ENCODE measurements at places on chromosomes 2 and 18.

DNA sequence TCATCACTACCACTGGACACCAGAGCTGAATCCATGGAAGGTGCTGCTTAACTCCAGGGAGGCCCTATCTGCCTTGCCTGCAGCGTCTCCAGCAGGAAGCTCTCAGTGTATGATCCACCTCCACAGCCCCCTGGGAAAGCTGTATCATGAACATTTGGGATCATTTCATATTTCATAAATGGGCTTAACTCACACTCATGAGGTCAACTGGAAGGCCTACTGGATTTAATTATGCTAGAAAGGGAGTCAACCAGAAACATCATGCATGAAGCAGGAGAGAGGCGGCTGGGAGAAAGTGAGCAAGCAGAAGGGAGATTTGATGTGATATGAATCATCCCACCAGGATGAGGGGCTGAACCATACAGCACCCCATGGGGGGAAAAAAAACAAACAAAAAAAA, 537.7 kb downstream of the TNS1 start:
- no peak for DNase-seq

GRCh38 chr2:18907508-18907907, 318.1 kb upstream of the NT5C1B start:
- no peak for DNase-seq

DNA sequence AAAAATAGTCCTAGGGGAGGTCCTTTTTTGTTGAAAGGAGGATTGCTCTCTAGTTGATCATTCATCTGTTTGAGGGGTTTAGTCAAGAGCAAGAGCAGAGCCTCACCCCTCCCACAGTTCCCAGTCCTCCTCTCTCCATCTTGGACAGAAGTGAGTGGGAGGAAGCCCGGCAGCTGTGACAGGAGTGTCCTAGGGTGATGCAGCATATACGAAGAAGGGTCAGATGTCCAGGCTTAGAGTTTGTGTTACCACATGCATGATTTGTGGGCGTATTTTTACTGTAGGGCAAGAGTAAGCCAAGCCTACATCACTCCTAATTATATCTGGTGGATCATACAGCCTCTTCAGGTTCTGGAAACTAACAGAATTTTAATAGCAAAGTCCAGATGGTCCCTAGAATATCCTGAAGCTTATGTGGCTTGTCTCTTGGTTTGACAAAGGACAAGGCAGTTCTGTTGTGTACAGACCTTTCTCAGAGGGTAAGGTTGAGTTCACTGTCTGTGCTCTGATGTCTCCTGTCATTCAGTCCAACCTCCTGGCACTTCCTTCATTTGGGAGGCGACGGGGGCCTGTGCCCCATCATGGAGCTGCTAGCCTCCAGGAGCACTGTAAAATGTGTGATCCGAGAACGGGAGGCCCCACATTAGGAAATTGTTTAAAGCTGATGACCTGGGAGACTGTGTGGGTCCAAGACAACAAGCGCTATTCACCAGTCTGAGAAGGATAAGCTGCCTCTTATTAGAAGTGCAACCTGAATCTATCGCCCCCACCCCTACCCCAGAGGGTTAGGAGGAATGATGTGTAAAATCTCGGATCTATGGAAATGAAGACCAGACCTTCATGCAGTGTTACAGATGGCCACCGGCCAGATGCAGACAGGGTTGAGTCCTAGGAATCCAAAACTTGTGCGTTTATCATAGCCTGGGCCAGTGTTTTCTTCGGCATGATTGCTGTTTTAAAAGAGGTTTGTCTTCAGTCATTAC, 6.9 kb downstream of the CEP68 start:
- no peak for DNase-seq

DNA sequence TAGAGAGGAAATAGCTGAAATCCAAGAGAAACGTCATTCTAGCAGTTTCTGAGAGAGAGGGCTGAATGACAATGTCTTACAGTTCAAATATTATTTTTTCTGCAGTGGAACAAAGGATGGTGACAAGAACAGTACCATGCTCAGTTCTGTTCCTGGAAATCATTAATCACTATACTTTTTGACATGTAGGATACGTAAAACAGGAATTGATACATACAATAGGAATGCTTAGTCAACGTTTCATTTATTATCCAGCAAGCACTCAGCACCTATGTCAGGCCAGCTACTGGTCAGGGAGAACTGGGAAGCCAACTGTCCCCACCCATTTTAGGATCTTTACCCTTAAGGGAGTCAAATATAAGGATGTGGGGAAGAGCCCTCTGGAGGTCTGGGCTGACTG, 114.7 kb downstream of the DHRS9 start:
- DNase-seq: no peak

DNA sequence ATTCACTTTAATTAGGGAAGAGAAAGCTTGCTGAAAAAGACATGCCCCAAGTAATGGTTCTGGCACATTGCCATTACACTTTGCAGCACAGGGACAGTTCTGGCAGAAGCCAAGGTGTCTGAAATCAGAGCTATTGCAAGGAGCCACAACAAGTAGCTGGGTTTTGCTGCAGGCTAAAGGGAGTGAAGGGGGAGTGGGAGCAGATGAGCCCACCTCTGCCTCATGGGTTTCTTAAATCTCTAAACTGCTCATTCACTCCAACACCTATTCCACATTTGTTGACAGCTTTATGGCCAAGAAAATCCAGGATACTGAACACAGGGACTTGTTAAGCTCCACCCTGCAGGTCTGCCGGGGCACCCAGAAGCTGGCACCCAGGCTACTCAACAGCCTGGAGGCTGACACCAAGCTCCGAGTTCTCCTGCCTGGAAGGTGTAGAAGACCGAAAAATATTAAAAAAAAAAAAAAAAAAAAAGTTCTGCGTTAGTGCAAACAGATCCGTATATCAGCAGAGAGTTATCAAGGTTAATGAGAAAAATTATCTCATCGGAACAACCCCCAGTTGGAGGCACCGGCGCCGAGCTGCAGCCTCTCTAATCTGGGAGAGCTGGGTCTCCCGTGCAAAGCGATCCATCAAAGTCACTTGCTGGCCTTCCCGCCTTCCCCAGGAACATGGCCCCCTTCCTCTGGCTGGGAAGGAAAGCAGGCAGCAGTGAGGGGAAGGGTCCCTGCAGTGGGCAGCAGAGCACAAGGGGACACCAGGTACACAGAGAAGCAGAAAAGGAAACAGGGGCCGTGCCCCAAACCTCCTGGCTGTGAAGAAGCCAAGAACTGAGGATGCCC, 123.7 kb downstream of the HNMT start:
- no peak for DNase-seq

- DNase-seq: no peak
Observed at GRCh38 chr2:178386986-178387597, 63.9 kb downstream of the PRKRA start.

DNA sequence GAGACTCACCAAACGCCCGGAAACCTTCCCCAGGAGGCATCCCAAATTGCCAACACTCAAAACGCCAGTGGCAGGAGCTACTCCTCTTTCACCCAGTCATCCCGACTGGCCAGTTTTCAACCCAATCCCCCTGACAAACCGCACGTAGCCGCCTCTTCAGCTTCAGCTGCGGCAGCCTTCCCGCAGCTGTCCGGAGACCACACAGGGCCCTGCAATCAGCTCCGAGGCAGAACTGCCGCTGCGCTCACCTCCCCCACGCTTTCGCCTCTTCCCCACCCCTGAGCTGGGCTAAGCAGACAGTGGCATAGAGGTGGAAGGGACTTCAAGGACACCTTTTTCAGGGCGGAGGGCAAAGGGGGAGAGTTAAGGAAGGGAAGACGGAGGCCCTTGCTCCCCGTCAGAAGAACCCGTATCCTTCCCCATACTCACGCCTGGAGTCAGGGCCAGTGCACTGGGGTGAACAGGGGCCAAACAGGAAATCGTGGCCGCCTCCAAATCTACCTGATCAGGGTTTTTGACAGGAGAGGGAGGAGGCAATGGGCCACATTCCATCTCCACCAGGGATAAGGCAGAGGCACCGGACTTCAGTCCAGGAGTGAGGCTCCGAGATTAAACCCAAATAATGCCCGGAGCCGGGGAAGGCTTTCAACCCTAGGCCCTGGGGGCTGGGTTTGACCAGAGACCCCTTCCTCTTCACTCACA, 16.9 kb downstream of the CYP26B1 start:
- no peak for DNase-seq

GRCh38 chr2:61928826-61929461, 23.5 kb downstream of the COMMD1 start:
- DNase-seq: no peak

DNA sequence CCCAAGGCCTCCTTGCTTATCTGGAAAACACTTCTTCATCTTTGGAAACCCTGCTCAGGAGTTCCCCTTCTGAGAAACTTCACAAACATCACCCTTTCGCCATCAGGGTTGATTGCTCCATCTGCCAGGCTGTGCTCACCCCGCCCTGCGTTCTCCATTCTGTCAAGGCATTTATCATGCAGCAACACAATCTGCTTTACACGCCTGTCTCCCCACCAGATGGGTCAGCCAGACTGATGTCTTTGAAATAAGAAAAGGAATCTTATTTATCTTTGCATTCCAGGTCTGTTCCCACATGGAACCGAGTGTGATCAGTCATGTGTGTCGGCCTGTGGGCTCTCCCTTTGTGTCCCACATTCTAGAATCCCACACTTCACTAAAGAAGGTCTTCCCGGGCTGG, 110.0 kb upstream of the ARL4C start:
- DNase-seq: no peak

- DNase-seq: no peak
Observed at GRCh38 chr2:168889635-168890005, 610 bp downstream of the SPC25 start.

GRCh38 chr2:50396298-50396631, 635.7 kb downstream of the NRXN1 start:
- DNase-seq: no peak

GRCh38 chr2:9373047-9373446, 50.3 kb downstream of the ITGB1BP1 start:
- no peak for DNase-seq

DNA sequence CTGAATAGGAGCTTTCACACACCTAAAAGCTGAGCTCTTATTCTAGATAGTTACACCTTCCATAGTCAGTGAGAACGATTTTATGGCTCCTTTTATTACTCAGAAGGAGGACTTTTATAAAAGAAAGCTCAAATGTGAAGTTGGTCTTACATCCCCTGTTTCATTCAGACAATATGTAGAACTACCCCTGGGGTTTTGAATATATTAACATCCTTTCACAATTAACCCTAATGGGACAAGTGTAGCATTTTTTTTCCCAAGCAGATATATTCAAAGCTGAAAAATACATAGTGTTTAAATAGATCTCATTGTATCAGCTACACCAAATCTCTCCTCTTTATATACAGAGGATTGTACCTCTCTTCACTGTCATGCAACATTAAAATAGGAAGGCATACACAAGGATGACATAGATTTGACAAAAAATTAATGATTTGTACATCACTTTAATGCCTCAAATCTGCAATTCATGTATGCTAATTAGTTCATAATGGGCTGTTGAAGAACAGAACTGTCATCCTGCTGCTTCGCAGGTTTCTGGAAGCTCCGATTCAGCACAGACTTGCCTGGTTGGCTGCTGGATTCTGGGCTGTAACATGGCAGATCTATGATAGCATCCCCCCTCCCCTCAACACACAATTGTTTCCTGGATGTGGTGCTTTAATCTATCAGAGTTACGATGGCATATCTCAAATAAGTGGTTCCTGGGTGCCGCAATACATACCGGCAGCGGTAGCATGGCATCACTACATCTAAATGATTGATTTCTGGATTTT, 129.7 kb upstream of the PARD3B start:
- no peak for DNase-seq

DNA sequence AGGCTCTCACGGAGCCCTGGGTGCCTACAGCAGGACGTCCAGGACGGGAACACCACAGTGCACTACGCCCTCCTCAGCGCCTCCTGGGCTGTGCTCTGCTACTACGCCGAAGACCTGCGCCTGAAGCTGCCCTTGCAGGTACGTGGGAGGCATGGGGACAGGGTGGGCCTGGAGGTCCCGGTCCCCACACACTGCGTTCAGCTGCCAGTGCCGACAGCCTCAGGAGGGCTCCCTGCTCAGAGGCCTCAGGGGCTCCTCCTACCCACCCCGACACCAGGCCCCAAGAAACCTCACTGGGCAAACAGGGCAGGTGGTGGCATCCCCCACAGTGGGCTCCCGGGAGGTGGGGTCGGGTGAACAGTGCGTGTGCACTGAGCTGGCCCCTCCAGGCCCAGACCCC, 10.8 kb downstream of the ANO7 start:
- no peak for DNase-seq

DNA sequence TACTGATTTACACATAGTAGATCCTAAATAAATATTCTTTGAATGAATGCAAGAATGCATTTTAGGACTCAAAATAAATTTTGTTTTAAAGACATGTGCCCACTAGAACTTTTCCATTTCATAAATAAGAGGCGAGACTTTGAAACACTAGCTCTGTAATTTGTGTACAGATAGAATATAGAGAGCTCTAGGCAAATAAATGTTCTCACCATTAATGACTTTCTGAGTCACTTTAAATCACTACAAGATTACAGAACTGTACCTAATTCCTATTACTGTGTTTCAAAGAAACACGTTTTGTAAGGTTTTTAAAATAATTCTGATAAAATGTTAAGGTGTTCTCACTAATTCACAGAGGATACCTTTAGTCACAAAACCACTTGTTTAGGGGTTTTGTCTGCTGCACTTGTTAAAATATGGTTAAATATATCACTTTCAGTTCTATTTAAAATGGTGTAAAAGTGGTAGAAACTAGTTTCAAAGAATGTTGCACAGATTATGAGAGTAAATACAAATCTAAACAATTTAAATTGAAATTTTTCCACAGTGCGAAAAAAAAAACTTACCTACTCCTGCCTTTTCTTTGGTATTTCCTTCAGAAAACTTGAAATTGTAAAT, 158.7 kb upstream of the ZC3H15 start:
- DNase-seq: no peak

- DNase-seq: no peak
Observed at GRCh38 chr2:96608469-96609455, 29.4 kb downstream of the KANSL3 start.

DNA sequence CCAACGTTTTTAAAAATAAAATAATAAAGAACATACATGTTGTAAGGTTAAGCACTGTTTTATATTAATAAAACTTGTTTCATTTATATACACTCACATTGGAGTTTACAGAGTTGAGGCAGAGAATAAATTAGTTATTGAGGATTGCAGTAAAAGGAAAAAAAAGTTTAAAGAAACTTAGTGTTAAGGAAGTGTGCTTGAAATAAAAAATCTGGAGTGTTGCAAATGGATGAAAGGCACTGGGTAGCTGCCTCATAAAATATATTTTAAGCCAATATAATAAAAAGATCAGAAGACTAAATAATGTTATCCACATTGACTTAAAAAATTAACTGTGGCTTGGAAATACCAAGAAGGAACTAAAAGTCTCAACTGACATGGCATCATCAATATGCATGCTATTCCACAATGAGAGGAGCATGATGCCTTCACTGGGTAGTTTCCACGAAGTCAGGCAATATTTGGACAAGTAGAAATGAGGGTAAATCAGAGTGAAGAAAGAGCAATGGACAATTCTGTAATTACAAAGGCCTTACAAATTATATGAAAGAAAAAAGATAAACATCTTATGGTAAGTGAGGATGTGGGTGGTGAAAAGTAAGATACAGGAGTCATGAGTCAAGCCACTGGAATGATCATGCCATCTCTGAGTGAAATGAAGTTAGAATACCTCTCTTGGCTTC, 2.5 kb downstream of the GALNT3 start:
- no peak for DNase-seq

GRCh38 chr18:8439055-8439454, 170.2 kb upstream of the RAB12 start:
- no peak for DNase-seq
